NCI-H1092 treated with DMSO at 0.1 percent for 48 hours (cell line): ENCODE measurements at places on chromosomes 2 and 18.

- no peak for DNase-seq
These were observed 1.9 kb downstream of the COA5 start for GRCh38 chr2:98606431-98606830.

GRCh38 chr18:46398625-46399024 lies 258.4 kb downstream of the LOXHD1 start:
- no peak for DNase-seq

- DNase-seq, result no peak
These were observed 472.7 kb upstream of the HS6ST1 start for GRCh38 chr2:128791120-128791984.

DNA sequence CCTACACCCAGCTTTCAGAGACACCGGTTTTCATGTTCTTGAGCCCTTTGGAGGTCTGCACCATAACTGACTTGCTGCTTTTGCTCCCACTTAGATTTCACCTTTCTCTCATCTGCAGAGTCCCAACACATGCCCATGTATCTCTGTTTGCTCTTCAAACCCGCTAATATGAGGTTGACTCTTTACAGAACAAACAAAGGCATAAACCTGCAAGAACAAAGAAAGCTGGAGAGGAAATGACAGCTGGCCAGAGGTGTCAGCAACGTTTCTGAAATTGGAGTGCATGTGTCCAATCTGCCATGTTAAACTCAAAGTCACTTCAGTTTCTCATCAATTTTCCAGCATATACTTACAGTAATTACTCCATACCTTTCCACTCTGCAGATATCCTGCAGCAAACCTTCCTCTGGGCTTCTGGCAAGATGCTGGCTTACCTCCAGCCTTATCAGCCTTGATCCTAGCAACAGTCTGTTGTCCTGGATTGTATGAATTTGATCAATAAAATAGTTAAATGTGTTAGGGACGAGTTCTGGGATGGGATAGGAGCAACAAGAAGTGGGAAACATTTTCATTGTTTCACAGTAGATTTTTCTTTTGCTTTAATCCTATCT lies 157.4 kb downstream of the FHOD3 start:
- DNase-seq, result peak; percentile 43

DNA sequence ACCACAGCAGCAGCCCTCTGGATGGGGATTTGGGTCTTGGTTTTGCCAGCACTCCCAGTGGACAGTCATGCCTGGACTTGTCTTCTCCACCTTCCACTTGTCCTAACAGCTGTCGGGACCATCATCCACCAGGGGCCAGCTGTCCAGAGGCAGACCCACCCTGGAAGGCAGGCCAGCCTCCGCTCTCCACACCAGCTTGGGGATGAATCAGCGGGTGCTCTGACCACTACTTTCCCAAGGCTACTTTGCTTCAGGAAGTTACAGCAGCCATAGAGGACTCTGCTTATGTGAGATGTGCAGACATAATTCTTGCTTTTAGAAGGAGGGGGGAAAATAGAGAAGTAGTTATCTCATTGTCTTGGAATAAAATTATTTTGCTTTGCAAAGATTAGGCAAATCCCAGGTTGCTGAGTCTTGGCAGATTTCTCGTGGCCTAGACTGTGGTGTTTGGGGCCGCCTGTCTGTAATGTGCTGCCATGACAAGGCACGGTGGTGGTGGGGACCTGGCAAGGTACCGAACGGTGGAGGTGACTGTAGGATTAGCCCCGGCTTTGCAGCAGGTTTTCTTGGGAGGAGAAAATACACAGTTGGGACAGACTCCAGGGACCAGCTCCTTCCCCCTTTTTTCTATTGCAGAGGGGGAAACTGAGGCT lies 148.7 kb downstream of the AGAP1 start:
- no peak for DNase-seq

DNA sequence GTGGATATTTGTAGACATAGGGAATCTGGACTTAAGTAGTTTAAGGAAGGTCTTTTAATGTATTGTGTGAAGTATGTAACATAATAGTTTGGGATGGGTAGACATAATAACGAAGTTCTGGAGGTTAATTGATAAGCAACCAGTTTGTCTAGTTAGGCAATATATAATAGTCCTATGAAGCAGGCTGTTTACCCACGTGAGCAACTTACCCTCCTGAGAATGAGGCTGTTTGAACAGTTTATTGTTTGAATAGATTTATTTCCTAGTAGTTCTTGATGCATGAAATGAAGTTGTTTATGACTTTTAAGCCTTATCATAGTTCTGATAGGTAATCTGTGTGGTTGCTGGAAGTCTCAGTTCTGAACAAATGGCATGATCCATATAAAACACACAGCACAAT lies 361.5 kb downstream of the GALNT13 start:
- no peak for DNase-seq

GRCh38 chr2:86624267-86624547 lies 542 bp upstream of the RNF103 start:
- DNase-seq, result no peak

DNA sequence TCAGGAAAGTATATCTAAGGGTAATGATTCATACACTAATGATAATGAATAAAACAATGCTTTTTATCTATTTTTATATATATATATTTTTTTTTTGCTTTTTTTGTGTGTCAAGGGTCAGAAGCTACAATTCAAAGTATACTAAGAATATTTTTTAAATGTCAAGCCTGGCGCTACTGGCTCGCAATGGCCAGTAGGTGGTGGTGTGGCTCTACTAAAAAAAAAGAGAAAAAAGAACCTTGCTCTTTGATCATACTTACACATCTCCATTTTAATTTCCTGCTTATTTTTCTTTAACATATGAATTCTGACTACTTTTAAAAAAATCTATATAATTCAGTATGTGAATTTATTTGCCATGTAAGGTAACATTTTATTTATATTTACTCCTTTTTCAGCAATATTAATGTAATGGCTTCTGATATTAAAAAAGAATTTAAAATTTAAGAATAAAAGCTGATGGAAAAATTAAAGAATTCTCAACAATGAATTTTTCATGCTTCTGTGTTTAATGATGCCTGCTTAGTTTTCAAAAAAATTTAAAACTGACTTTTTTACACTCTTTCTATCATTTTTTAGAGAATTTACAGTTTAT lies 232.9 kb downstream of the GULP1 start:
- DNase-seq, result peak; percentile 29

- no peak for DNase-seq
These were observed 52.2 kb upstream of the CAB39 start for GRCh38 chr2:230660294-230661060.

DNA sequence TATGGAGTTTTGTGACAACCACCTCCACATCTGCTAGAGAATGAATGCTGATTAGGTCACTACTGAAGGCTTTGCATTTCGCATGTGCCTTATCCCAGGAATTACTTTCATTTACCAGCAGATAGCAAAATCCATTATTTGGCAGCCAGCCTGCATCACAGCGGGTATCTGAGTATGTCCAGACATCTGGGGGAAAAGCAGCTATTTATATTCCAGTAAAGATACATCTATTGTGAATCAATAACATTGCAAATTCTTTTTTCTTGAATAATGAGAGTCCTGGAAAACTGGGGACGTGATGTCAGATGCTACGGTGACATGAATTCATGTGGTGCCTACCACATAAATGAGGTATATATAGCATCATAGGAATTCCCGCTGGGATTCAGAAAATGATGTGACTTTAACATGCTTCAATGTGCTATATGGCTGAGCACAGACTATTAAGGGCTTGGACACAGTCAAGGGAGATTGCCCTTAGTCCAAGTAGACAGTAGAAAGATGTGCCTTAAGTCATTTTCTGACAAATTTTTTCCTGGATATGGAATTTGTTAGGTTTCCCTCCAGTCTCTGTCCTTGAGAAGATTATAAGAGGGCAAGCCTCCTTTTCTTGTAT lies 84.2 kb upstream of the CD302 start:
- peak; percentile 7 for DNase-seq

DNA sequence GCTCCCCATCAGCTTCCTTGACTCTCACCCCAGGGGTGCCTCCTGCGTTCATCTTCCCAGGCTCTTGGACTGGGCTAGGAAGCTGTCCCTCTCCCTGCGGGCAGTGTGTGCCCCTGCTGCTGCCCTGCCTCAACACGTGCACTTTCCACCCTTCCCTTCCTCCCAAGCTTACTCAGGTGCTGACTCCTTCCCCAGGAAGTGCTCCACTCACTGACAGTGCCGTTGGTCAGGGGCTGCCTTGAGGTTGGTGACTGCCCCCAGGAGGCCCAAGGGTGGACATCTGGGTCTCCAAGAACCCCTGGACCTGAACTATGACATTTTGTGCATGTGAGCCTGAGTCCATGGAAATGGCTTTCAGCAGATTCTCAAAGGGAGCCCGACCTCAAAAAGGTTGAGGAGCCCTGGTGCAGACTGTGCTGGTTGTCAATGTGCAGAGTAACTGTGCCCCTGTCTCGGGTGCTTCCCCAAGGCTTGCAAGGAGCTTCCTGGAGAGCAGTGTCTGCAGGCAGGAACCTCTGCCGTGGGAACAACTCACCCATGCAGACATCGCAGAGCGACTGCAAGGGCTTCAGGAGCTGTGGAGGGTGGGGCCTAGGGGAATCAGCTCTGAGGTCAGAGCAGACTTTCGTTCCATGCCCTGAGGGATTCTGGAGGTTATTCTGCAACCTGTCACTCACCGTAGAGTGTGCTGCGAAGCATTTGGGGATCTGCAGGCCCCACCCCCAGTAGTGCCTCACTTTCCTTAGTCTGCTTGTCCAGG lies 116.5 kb upstream of the MCFD2 start:
- no peak for DNase-seq

GRCh38 chr2:95059656-95060370 lies 34.3 kb downstream of the MAL start:
- no peak for DNase-seq

DNA sequence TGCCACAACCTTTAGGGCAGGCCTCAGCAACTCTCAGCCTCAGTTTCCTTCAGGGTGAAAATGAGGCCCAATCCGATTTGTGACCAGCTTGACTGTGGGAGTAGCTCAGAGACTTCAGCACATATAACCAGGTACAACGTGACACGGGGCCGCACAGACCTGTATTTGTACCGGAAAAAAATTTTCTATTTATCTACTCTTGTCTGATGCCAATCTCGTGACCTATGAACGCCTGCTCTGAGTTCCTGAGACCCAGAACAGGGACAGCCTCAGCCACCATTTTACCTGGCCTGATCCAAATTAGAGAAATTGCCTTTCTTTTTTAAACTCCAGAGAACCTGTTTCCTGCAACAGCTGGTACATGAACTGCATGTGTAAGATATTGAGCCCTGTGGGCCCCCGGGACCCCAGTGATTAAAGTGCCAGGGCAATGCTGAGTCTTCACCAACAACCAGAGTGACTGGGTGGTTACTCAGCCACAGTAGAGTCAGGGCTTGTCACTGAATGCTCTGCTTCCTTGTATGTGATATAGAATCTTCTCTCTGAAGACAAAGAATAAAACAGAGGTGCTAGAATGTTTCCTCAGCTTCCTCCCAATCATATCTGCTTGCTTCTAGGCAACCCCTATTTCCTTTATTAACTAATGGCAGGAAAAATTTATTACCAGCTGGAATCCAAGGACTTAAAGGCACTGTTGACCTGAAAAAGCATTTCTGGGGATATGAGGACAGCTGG lies 47.8 kb upstream of the FZD7 start:
- no peak for DNase-seq

- DNase-seq, result no peak
These were observed 16.0 kb upstream of the MSGN1 start for GRCh38 chr2:17800219-17800618.

GRCh38 chr2:200702646-200703118 lies 109.0 kb upstream of the BZW1 start:
- no peak for DNase-seq

- no peak for DNase-seq
These were observed 123.1 kb downstream of the PRPF40A start for GRCh38 chr2:152594022-152594766.

GRCh38 chr2:25187729-25188350 lies 19.5 kb upstream of the POMC start:
- DNase-seq, result no peak

- DNase-seq, result no peak
These were observed 252.4 kb downstream of the RNF144A start for GRCh38 chr2:7169593-7169992.
